Left cardiac atrium (tissue), 4 donors: ENCODE measurements at places on chromosomes 12 and 14. TPM values are rescaled to one million over a fixed set of nuclear protein-coding genes. Genes with fewer than 3 reads are reported as not detected.

Gene TAS2R30
- total RNA-seq: 0.97 TPM

- DNase-seq: no peak
Measured at GRCh38 chr14:54451121-54451601, 10.0 kb upstream of the CNIH1 start.

DNA sequence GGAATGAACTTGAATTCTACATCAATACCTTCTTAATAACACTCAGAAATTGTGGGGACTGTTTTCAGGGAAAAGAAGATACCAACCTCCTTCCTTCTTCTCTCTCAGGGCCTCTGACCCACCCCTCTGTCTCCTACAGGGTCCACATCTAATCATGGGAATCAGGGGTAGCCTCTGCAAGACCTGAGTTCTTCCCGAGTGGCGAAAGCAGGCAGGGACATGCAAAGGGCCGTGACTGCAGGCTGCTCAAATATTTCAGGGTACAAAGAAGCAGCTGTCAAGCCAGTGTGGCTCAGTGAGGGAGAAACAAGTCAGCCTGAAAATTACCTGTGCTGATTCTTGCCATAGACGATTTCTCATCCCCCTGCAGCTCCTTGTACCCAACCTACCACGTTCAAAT lies 123.1 kb upstream of the PARP11 start:
- no peak for DNase-seq

- no peak for DNase-seq
Measured at GRCh38 chr12:4985820-4986219, 57.9 kb upstream of the KCNA5 start.
